ENCODE measurements at places on chromosomes 1 and 21.

GRCh38 chr1:44662683-44663030 is 11.6 kb downstream of the TMEM53 start:
- DNase-seq, result peak; percentile 67

DNA sequence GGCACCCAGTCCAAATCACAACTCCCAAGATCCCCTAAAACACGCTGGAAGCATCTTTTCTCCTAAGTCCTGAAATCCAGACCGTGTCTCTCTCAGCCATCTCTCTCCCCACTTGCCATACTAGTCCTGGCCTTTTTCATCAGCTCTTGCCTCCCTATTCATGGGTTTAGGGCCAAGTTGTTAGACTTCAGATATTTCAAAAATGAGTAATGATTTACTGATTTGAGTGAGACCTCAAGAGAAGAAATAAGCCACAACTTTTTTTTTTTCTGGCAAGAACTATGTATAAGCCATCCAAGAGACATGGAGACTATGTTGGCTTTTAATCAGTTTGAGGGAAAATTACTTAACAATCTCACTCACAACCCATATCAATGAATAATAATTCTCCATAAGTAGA is 62.5 kb downstream of the TBX15 start:
- DNase-seq, result no peak

GRCh38 chr1:69639159-69639558 is 71.4 kb downstream of the LRRC7 start:
- DNase-seq, result no peak

- DNase-seq, result peak; percentile 2
Measured at GRCh38 chr1:157844089-157844830, 2.7 kb upstream of the CD5L start.

DNA sequence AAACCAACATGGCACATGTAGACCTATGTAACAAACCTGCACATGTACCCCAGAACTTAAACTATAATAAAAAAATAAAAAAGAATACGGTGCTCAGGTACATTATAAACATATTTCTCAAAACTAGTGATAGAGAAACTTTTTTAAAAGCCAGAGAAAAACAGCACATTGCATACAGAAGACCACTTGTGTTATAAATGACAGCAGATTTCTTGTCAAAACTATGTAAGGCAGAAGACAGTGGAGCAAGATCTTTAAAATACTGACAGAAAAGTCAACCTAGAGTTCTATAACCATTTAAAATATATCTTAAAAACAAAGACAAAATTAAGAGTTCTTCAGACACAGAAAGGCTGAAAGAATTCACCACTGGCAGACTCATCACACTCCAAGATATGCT is 144.7 kb downstream of the NEGR1 start:
- no peak for DNase-seq

DNA sequence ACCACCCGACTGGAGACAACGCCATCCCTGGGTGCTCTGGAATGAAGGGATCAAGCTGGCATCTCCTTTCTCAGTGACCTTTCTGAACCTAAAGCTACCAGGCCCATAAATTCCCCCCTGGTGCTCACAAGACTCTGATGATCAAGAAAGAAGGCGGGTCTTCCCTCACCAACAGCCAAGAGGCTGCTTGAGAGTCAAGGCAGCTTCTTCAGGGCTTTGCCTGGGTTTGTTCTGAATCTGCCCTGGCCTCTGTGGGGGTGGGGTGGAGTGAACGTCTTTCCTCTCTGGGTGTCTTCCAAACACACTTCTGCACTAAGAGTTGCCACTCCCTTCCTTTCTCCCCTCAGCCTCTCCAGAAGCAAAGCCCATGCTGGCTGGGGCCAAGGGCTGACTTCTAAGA is 36.1 kb downstream of the CD247 start:
- DNase-seq, result no peak

DNA sequence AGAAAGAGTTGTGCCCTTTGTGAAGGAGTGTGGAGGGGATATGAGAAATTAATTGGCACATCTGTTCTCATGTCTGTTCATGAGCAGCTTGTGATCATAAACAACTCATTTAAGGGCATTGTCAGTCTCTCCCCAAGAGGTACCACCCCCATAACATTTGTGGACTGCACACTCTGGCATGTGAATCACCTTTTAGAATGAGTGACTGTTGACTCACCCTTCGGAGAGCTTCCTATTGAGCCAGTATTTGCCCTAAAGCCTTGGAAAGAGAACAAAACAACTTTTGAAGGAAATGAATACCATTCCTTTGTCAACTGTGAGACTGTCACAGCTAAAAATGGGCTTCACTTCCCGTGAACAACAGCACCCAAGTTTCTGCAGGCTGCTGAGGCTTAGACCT is 27.5 kb upstream of the MYSM1 start:
- DNase-seq, result no peak

DNA sequence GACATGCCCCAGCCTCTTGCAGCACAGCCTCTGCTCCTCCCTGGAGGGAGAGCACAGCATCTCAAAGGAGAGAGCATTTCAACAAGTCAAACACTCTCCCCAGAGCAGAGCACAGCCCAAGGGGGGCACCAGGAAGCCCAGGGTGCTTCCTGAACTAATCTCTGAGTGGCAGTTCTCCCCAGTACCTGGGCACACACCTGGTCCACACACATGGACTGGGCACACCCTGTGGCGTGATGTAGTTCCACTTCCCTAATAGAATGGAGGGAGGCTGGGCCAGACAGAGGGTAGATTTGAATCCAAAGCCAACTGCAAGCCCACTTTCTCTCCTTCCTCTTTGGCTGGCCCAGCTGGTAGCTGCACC is 55.5 kb downstream of the CD46 start:
- no peak for DNase-seq

- peak; percentile 21 for DNase-seq
Measured at GRCh38 chr1:189960769-189961168, 516.9 kb downstream of the BRINP3 start.

All from tongue (tissue), 3 donors.